ENCODE measurements at places on chromosomes 2 and 18.

GRCh38 chr2:220465700-220466099 is 838.3 kb downstream of the SLC4A3 start:
- DNase-seq = no peak

- no peak for DNase-seq
These were observed 36.3 kb downstream of the SPAG16 start for GRCh38 chr2:213320604-213321003.

GRCh38 chr18:62634979-62635630 is 80.2 kb upstream of the PHLPP1 start:
- DNase-seq = no peak

- DNase-seq = no peak
These were observed 27.0 kb downstream of the TFPI start for GRCh38 chr2:187527262-187527661.

DNA sequence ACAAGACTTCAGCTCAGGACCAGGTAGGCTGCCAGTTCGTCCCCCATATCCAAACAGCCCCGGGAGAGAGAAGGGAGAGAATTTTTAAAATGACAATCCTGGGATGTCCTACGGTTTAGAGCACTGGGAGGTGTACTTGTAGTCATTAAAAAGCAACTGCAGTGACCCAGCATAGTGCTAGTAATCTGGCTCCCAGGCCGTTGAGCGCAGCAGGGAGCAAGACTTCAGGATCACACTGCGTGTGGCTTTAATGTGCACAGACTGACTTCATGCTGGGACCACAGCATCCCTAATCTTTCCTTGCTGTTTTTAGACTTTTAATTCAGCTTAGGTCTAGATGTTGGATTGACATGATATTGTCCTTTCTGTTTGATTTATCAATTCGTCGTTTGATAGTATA is 219.3 kb upstream of the FOSL2 start:
- no peak for DNase-seq

GRCh38 chr18:48038636-48039035 is 108.2 kb upstream of the SMAD2 start:
- DNase-seq = no peak

DNA sequence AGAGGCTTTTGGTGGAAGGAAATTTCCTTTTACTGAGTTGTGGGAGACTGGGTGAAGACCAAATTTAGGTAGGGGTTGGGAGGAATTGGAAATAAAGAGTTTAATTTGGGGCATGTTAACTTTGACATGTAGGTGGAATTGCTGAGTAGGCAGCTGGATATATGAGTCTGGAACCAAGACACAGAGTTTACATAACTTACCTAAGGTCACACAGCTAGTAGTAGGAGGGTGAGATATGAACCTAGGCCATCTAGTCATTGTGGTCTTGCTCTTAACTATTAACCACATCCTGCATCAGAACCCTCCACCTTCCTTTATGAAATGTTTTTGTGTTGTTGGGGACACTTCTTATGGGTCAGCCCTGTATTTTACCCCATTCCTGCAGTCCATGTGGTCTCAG is 113.1 kb downstream of the ICOS start:
- no peak for DNase-seq

- DNase-seq = no peak
These were observed 50.6 kb downstream of the SLC66A2 start for GRCh38 chr18:79900610-79901570.

DNA sequence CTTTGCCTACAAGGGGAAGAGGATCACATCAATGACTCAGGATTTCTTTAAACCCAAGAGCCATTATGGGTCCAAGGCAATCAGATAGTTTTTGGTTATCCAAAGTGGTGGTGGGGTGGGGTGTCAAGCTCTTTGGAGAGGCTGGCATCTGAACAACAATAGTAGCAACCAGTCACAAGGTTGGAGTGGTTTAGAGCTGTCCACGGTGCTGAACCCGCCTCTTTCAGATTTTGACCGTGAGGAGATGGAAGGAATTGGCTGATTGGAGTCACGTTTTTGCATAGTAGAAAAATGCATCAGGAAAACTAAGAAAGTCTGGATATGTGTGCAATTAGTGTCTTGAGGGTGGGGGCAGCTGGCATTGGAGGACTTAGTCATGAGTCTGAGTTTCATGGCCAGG is 159.9 kb downstream of the LOXHD1 start:
- no peak for DNase-seq

DNA sequence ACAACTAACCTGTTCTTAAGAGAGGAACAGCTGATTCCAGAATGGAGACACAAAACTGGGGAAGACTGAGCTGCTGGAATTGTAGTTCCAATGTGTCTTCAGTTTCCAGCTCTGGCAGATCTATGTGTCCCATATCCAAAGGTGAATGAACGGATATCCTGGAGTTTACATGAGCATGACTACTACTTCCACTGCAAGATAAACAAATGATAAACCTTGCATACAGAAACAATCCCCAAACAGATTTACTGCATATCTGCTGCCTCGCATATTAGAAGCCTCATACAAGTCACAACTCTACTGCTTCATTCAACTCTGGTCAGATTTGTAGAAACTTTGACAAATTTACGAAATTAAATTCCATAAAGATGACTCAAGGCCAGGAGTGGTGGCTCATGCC is 15.0 kb downstream of the RTTN start:
- DNase-seq = no peak

GRCh38 chr2:158958365-158958764 is 10.1 kb upstream of the TANC1 start:
- no peak for DNase-seq

DNA sequence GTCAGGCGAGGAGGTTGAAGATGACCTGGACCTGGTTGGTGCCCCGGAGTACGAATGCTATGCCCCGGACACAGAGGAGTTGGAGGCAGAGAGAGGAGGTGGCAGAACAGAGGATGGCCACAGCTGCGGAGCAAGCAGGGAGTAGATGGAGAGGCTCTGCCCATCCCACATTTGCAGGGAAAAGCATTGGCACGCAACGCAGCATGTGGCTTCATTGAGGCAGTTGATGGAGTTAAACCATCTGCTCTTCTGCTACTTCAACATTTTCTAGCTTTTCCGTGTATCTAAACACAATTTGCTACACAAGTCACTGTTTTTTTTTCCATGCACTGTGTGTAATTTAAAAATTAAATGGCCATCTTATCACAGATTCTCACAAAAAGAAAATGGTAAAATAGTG is 11.8 kb downstream of the RBFA start:
- no peak for DNase-seq

DNA sequence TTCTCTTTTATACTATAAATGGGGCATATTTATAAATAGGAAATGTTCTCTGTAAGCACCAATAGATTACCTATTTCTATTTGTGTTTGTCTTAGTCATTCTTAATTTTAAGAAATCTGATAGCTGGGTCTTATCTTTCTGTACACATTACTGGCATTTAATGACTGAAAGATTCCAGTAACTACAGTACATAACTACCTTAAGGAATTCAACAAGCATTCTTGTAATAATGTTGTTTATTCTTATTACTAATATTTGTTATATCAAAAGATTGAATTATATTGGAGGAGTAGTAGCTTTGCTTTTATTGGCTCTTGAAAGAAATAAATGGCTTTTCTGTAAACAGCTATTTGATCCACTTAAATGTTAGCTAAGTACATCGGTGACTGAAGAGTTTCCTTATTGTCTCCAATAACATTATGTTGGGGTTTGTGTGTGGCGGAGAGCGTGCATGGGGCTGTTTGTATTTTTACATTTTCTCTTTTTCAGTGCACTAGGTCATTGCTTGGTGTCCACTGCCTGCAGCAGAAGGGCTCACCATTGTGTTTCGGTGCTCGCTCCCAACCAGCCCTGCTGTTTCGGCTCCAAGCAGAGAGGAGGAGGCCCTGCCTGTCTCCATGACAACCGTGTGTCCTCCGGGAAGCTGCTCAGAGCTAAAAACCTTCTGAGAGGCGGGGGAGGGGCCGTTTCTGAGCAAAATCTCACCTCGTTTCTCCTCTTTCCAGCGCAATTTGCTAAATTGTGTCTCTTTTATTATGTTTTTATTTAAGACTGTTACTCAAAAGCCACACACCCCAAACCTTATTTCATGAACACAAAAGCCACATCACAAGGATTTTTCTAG is 112.5 kb upstream of the SLC38A11 start:
- no peak for DNase-seq

Measured in activated effector memory CD4-positive, alpha-beta T cell treated with Interleukin-2 at 50 U/mL for 16 hours (primary cell).